GM12864 (cell line): ENCODE measurements at places on chromosomes 13 and 19.

DNA sequence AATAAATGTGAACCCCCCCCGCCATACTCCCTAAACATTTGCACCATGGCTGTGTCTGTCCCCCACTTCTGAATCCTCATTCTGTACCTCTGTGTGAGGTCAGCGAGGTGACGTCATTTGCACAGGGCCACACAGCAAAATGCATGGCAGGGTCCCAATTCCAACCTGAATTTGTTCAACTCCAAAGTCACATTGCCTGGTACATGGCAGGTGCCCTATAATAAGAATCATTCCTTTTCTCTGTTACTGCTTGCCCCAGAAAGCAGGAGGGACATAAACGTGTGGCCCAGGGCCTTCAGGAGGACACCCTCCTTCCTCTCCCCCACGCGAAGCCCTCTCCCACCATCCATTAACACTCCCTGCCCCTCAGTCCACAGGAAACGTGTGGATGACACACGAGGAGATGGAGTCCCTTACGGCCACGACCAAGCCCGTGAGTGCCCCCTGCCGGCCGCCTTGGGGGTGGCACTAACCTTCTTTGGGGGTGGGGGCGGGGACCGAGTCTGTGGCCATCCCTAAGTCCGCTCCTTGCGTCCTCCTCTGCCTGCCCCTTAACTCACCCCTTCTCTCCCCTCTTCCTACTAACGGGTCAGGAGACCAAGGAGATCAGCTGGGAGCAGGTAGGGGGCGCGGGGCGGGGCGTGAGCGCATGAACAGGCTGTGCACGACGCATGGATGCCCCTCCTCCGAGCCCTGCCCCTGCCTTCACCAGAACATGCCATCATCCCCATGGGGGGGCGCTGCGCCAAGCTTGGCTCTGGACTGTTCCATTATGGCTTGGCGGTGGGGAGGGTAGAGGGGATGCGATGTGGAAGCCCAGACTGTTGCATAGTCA lies 9.4 kb downstream of the HRC start:
- DNase-seq = peak; percentile 15

DNA sequence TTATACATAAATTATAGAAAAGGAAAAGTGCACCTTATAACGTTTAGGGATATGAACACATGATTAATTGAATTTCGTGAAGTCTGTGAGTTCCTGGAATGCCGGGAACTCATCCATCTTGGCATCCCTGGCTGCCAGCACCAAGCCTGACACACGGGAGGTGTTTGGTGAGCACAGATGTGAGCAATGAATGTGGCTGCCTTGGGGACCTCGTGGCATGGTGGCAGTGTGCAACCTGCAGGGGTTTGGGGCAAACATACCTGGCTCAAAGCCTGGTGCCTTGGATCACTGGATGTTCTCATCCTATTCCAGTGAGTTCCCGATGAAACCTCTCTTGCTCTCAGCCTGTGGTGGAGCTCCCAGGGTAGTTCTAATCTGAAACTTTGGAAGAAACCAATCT lies 10.4 kb upstream of the MAP2K2 start:
- no peak for DNase-seq

DNA sequence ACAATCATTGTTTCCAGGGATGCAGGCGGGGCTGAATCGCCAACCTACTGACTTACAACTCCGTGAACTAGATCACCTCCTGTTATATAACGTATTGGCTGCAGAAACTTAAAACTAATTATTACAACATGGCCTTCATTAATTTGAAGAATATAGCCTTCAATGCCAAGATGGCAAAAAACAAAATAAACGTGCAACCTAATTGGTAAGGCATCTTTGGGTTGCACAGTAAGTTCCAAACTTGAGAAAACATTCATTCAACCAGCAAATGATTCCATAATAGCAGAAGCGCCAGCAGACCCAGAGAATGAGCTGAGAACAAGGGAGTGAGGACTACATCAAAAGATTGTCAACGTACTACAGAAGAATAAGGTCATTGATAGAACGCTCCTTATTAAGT lies 39.8 kb downstream of the DACH1 start:
- no peak for DNase-seq

DNA sequence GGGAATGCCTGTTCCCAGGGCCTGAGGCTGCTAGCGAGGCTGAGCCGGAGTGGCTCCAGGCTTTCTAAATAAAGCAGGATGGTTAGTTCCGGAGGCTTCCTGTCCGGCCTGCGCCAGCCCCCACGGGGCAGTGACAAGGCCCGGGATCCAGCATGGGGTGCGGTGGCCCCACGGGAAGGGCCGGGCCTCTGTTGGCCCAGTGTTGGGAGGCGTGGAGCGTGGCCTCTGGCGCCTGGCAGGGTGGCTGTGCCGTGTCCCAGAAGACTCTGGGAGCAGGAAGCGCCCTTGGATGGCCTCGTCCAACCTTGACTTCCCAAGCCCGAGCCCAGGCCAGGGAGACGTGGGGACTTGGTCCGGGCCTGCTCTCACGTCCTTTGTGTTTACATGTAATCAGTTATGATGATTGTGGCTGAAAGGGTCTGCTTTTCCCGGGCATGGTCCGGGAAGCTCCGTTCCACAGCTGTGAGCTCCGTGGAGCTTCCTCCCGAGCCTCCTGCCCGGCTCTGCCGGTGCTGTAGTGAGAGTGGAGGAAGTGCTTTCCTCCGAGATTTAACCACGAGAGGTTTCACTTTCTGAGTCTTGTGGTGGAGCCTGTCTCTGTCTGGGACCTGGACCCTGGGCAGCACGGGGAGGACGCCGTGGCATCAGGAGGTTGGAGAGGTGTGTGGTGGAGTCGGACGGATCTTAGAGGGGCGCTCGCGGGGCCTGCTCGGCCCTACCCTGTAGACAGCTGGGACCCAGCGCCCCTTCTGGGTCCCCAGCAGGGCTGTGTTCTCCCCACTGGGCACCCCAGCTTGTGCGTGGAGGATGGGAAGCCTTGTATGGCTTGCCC lies 4.6 kb downstream of the GNA11 start:
- no peak for DNase-seq

DNA sequence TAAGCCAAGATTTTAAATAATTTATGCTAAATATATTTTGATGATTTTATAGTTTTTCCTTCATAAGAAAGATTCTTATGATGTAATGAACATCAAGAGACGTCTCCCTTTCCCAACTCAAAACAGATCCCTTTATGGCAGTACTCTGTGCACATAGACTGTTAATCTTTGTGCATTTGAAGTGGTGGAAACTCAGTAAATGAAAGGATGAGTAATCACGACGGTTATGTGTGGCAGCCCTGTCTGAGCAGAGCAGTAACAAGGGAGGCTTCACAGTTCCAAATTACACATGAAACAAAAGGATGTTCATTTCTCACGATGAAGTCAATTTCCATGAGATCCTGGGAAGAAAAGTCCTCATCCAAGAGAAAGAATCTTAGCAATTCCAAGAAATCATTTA lies 498.1 kb downstream of the KLF5 start:
- DNase-seq = no peak

GRCh38 chr19:3868770-3869456 lies at the start of gene ZFR2:
Gene ZFR2 (minus strand): TSS chr19:3869038. CDS start chr19:3869017, 21 bp downstream.
- no peak for DNase-seq

GRCh38 chr19:28349604-28350003 lies 863.3 kb downstream of the UQCRFS1 start:
- DNase-seq = no peak

DNA sequence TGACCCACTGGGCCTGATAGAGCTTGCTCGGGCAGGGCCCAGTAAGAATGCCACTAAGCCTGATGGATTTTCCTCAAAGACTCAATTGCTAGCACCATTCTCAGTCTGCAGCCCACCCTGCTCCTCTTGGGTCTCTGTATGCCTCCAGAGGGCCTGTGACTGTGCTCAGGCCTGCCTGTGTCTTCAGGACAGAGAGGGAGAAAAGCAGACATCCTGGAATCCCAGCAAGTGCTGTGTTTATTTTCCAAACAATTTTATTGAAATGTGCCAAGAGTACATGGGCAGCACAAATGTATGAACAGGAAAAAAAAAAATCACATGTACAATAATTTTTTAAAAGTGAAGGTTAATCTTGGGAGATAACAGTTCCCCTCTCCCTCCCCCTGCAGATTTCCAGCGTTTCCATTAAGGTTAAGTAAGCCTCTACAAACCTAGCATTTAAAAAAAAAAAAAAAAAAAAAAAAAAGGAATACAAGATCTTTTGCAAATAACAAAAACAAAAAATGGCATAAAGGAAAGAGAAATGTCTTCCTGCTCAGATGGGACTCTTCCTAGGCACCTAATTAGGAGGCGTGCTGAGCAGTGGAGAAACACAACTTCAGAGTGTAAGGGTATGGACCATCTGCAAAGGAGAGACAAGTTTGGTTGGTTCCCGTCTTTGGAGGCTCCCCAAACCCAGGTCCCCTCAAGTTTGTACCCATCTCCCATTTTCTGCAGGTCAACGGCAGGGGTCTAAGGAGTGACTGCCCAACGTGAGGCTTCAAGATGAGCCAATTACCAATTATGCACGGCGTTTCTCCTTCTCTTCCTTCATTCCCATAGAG lies 4.8 kb upstream of the ECH1 start:
- DNase-seq = no peak

GRCh38 chr13:93108111-93108601 lies 118.5 kb upstream of the GPC6 start:
- no peak for DNase-seq

- no peak for DNase-seq
Measured at GRCh38 chr19:1214862-1215731, 9.5 kb downstream of the STK11 start.

DNA sequence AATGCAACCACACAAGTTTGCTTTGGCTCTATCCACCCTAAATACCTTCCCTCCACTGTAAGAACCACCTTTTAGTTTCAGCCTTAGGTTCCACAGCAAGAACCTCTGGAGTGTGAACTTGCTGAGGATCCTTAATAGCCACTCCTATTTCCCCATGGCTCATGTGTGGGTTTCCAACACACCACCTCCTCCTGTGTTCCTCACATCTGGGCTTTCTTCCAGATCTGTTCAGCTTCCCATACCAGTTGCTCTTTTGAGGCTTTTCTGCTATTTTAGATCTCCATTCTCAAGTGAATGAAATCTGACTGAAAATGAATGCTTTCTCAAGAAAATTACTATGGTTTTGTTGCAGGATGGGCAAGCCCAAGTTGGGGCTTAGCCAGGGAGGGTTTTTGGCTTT lies 104.8 kb upstream of the MIR17HG start:
- DNase-seq = no peak

GRCh38 chr19:54253331-54254194 lies 3.5 kb downstream of the LILRB5 start:
- DNase-seq = no peak
